Renal cortical epithelial cell (primary cell): ENCODE measurements at places on chromosomes 3 and 15. TPM values are rescaled to one million over a fixed set of nuclear protein-coding genes. Genes with fewer than 3 reads are reported as not detected.

The GOLGA6L1 gene
- total RNA-seq = not detected in 2 replicates

The TKT gene
- total RNA-seq = 442 and 590 TPM in 2 replicates

The ALPK3 gene
- total RNA-seq = 16.0 and 79.8 TPM in 2 replicates

The AP3B2 gene
- 0.17 and 1.5 TPM in 2 replicates for total RNA-seq

The IMPG2 gene
- 0.35 TPM in 2 replicates for total RNA-seq

The TRAT1 gene
- total RNA-seq = not detected in 2 replicates

The TGM4 gene
- total RNA-seq = 0.30 and 0.35 TPM in 2 replicates

The MRPL47 gene
- 29.7 and 40.1 TPM in 2 replicates for total RNA-seq

The DNAH12 gene
- total RNA-seq = 0.17 and 0.25 TPM in 2 replicates

The LMAN1L gene
- not detected in 2 replicates for total RNA-seq

The KBTBD13 gene
- total RNA-seq = not detected in 2 replicates

The SLC30A4 gene
- total RNA-seq = 2.4 and 10.0 TPM in 2 replicates

The GOLGA8J gene
- total RNA-seq = 0.10 TPM in 1 of 2 replicates, not detected in the other

The GOLGA8G gene
- total RNA-seq = 0.05 TPM in 1 of 2 replicates, not detected in the other

The FBN1 gene
- total RNA-seq = 353 and 808 TPM in 2 replicates

The SELENOK gene
- total RNA-seq = 17.4 and 32.3 TPM in 2 replicates

The HIGD2B gene
- total RNA-seq = 0.15 TPM in 1 of 2 replicates, not detected in the other

The CADPS gene
- total RNA-seq = not detected in 2 replicates

The LIPH gene
- 9.6 and 10.9 TPM in 2 replicates for total RNA-seq

The SLC28A2 gene
- not detected in 2 replicates for total RNA-seq

The RNF168 gene
- total RNA-seq = 11.3 and 14.1 TPM in 2 replicates

The CKMT1A gene
- 0.35 TPM in 1 of 2 replicates, not detected in the other for total RNA-seq

The CLSTN2 gene
- total RNA-seq = 10.2 and 49.7 TPM in 2 replicates

The TIGIT gene
- total RNA-seq = not detected in 2 replicates

The SCG3 gene
- total RNA-seq = 0.05 TPM in 1 of 2 replicates, not detected in the other

The SOX2 gene
- under 0.01 and 0.05 TPM in 2 replicates for total RNA-seq

The SH2D7 gene
- not detected in 2 replicates for total RNA-seq

The DUSP7 gene
- 6.2 and 8.2 TPM in 2 replicates for total RNA-seq

The TUBGCP5 gene
- total RNA-seq = 21.5 and 21.9 TPM in 2 replicates

The CCDC54 gene
- 0.10 TPM in 1 of 2 replicates, not detected in the other for total RNA-seq

The DOCK3 gene
- 0.35 and 0.69 TPM in 2 replicates for total RNA-seq

The CHRFAM7A gene
- total RNA-seq = 2.0 and 4.7 TPM in 2 replicates

The SCN5A gene
- 0.20 and 0.52 TPM in 2 replicates for total RNA-seq

The SERINC4 gene
- total RNA-seq = 0.05 TPM in 1 of 2 replicates, not detected in the other

The HYAL2 gene
- 82.3 and 127 TPM in 2 replicates for total RNA-seq
